ENCODE measurements at places on chromosomes 1 and 21. TPM values are rescaled to one million over a fixed set of nuclear protein-coding genes. Genes with fewer than 3 reads are reported as not detected.

- DNase-seq, result peak; percentile 87
Measured at GRCh38 chr1:77683160-77684148, 996 bp upstream of the ZZZ3 start.

DNA sequence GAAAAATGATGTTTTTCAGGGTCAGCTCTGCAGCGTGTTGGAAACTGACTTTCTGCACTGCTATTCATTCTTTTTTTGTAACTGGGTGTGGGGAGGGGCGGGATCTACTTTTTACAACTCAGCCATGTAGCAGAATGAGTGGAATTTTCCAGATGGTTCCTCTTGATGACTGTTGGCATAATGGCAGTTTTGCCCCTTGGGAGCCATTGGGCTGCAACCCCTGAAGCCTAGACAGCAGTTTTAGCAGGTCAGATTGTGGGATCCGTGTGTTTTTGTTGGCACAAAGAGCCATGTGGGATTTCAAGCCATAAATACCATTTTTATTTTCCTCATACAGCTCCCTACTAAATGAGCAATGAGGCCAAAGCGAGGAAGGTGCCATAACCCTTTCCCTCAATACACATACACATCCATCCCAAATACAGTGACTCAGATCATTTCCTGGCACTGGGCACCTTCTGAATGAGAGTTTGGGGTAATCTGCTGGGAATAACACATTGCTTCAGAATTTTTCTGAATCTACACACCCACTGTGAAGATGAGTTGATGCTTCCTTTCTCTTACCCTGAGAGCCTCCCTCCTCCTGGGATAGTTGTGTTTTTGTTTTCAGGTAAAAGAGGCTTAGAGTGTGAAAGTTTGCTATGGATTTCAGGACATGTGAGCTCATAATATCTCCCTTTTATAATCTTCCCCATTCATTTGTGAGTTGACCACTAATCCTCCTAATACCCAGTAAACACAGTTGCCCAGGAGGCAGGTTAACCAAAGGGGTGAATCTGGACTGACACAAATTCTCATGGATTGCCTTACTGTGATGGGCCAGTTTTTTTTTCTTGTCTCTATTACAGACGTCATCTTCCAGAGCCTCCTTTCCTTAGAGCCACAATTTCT is 13.1 kb downstream of the S100A10 start:
- DNase-seq, result no peak

Gene TBX15
- 0.09 TPM for total RNA-seq

Gene VTCN1
- 0.28 TPM for total RNA-seq

Gene HCRTR1
- total RNA-seq, result not detected

Gene RGS13
- total RNA-seq, result under 0.01 TPM

- no peak for DNase-seq
Measured at GRCh38 chr1:159040893-159041724, 31.4 kb downstream of the IFI16 start.

- no peak for DNase-seq
Measured at GRCh38 chr1:56385314-56385713, 194.0 kb downstream of the PLPP3 start.

DNA sequence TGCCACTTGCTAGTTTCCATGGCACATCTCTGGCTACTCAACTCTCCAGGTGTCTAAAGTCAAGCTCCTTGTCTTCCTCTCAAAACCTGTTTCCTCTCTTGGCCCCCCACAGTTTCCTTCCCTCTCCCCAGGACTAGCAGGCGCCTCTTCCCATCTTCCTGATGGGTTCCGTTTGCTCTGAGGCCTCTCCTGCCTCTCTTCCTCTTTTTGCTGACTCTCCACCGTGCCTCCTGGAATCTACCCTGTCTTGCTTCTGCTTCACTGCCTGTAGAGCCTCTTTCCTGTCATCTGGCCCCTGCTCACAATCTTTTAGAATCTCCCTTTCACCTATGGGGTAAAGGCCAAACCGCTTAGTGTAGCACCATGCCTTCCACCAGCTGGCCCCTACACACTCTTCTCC is 21.8 kb upstream of the LHX4 start:
- no peak for DNase-seq

Gene OR2T33
- total RNA-seq, result 0.37 TPM

Gene SLC25A24
- 4.1 TPM for total RNA-seq

Gene GJB5
- total RNA-seq, result not detected

GRCh38 chr1:198693321-198693720 is 54.5 kb downstream of the PTPRC start:
- DNase-seq, result no peak

- DNase-seq, result no peak
Measured at GRCh38 chr1:15753776-15754175, 4.8 kb upstream of the FBLIM1 start.

DNA sequence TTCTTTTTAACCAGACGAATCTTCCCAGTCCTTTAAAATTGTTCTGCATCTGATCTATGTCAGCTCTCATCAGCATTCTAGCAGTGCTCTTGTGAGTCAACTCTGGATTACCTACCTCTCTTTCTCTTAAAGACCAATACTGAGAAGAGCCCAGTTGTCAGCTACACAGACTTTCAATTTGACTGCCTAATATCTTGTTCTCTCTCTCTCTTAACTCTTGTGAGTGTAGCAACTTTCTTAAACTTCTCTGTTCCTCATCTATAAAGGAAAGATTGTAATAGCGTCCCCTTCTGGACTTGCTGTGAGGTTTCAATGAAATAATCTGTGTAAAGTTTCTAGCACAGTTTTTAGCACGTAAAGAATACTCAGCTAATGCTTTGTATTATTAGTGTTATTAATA is 499.3 kb upstream of the ADAMTS5 start:
- DNase-seq, result no peak

DNA sequence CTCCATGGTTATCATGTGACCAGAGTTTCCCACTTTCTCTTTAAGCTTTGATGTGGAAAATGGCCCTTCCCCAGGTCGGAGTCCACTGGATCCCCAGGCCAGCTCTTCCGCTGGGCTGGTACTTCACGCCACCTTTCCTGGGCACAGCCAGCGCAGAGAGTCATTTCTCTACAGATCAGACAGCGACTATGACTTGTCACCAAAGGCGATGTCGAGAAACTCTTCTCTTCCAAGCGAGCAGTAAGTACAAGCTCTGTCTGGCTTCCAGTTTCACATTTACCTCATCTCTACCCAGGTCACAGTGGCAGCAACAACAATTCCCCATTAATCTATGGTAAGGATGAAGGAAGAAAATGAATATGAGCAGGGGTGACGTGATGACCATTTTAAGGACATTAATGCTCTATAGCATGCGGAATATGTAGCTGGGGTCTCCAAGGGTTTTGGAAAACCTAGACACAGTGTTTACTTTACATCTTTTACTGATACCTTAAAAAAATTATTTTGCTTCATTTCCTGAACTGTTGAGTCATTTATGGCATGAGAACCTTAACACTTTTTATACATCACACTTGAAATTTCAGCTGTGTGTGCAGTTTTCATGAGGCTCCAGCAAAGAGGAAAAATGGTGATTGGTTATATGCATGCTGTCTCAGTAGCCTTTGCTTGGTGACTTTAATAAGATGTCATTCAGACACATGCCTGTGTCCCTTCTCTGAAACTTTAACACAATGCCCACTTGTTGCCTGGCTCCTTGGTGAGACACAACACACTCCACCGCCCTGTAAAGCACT is 286.3 kb upstream of the SGIP1 start:
- no peak for DNase-seq

Gene RNF19B
- 8.3 TPM for total RNA-seq

DNA sequence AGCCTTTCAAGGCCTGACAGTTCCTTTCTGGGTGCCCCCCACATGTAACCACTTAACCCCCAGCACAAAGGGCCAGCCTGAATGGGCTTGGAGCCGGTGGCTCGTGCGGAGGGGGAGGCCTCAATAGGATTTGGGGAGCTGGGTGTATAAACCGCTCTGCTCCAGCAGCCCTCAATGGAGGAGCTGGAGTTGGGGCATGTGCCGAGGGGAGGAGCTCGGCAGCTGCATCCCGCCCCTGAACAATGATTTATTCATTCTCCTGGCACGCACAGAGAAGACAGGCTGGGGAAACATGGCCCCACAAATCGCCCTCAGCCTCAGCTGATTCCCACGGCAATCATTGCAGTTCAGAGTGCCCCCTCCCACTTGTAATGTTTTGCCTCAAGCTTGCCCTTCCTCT is 6.9 kb upstream of the C1orf216 start:
- DNase-seq, result no peak

DNA sequence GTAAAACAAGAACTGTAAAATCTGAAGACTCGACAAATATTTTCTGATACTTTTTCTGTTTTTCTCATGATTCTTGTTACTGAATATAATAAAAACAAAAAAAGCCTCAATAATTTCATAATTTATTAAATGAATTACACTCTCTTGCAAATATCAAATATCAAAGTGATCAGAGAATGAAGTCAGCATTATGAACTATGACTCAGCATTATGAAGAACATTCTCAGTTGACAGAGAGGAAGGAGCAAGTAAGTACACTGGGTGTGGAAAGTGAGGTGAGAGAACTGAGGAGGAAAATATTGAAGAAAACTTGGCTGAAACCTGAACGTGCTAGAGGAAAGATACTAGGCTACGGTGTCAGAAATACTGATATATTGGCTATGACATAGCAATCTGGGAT is 529.5 kb downstream of the KCNT2 start:
- no peak for DNase-seq

DNA sequence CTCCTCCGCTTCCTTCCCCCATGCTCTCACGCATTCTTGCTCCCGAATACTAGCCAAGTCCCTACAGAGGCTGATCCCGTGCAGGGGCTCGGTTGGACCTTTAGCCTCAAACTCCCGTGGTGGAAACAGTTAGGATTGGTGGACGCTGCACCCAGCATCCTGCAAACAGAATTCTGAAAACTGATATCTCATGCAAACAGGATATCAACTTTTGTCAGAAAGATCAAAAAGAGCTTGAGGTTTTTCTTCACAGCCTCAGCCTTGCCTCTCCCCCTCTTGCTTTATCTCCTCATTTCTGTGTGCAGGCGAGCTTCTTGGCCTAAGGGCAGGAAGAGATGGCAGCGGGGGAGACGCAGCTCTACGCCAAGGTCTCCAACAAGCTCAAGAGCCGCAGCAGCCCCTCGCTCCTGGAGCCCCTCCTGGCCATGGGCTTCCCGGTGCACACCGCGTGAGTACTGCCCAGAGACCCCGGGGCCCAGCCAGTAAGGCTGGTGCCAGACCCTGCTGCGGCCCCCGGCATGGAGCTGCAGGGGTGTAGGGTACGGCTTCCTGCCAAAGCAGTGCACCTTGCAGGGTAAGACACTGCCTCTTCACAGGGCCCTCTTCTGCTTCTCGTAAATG is at the start of gene UBASH3A:
Gene UBASH3A (plus strand): TSS at position 292 of the 621 bp plus-strand sequence. CDS start 44 bp downstream, at position 336.
- DNase-seq, result no peak

GRCh38 chr1:154159554-154159953 is 4.7 kb upstream of the NUP210L start:
- no peak for DNase-seq

Gene TTC22
- total RNA-seq, result 3.5 TPM

GRCh38 chr1:221925947-221926346 is 184.1 kb upstream of the DUSP10 start:
- DNase-seq, result no peak

DNA sequence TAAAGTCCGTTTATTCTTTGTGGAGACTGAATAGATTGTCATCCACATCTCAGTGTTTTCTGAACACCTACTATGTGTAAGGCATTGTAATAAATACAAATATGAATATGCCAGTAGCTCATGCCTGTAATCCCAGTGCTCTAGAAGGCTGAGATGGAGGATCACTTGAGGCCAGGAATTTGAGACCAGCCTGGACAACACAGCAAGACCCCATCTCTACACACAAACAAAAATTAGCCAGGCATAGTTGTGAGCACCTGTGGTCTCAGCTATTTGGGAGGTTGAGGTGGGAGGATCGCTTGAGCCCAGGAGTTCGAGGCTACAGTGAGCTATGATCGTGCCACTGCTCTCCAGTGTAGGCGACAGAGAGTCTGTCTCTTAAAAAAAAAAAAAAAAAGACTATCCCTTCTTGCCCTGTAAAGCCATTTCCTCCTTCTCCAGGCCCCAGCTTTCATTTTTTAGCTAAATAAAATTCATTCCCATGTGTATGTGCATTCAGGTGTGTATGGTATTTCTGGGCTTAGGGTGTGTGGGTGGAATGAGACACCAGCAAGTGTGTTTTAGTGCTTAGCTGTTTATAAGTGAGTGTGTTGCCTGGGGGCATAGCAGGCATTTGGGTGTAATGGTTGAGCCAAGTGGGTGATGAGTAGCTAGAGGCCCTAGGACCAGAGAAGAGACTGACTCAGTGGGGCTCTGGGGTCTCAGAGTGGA is 7.8 kb downstream of the CELSR2 start:
- no peak for DNase-seq

DNA sequence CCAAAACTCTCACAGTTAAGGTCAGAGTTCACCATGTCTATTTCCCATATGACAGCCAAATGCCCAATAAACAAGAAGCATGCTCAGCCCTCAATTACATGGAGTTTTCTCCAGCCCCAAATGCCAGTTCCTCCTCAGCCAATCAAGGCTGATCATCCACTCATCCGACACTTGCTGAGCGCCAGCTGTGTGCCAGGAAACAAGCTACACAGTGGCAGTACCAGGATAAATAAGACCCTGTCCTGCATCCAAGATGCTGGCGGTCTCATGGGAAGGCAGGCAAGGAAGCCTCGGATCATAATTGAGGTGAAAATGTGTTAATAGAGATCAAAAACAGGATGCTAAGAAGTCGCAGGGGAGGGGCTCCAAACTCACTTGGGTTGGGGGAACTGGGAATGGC is 7.7 kb downstream of the ZBTB17 start:
- no peak for DNase-seq

- no peak for DNase-seq
Measured at GRCh38 chr1:233238884-233239431, 56.6 kb downstream of the PCNX2 start.

- no peak for DNase-seq
Measured at GRCh38 chr1:245301921-245302320, 147.1 kb downstream of the KIF26B start.

Gene FMN2
- not detected for total RNA-seq

DNA sequence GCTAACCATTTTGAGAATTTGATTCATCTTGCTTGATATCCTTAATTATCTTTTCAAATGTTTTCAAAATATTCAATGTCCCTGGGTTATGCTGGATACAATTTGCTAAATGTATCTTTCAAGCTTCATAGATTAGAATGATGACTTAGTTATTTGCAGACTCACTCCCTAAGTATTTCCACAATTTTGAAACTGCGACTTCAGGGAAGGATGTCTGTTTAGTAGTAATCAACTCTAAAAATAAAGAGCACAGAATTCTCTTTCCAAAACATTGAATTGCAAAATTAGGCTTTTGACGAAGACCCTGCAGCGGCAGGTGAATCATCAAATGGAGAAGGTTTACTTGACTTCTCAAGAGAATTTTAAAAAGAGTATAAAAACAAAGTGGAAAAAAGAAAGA is 14.2 kb downstream of the RGS1 start:
- no peak for DNase-seq

- no peak for DNase-seq
Measured at GRCh38 chr1:223197923-223198627, 55.0 kb upstream of the TLR5 start.

GRCh38 chr1:101816262-101816661 is 180.5 kb downstream of the OLFM3 start:
- DNase-seq, result no peak

GRCh38 chr1:34163792-34164731 is 968 bp downstream of the CSMD2 start:
- DNase-seq, result no peak

GRCh38 chr1:205491794-205492193 is 12.7 kb upstream of the CDK18 start:
- no peak for DNase-seq

Data from liver (tissue), 10 donors.